ENCODE measurements at places on chromosomes 5 and 9.
A peak's percentile ranks its signal among the peaks of the same experiment; 100 is the strongest.

- DNase-seq: no peak
Measured at GRCh38 chr5:65811885-65812284, 89.9 kb downstream of the NLN start.

GRCh38 chr9:136522314-136523237, 23.3 kb downstream of the NOTCH1 start:
- no peak for DNase-seq

- DNase-seq: no peak
Measured at GRCh38 chr9:128638580-128638979, 18.1 kb downstream of the DYNC2I2 start.

DNA sequence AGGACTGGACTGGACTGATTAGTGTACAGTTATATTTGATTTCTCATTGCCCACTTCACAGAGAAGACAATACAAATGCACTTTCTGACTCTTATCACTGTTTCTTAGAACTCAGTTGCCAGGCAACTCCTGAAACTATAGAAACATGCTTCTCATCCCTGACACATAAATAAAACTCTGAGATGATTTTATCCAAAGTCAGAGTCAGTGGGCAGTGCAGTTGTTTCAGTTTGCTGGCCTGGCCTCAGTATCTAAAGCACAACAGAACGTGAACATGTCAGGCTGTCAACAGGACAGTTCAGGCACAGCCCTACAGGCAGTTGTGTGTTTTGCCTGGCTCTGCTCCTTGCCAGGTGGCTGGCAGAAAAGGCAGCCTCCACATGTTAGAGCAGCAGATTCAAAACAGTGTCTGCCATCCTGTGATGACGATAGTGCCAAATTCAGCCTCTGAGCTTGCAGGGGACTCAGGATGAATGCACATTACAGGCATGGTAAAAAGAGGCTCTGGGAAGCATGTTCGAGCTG, 65.1 kb upstream of the CCDC152 start:
- DNase-seq: no peak

DNA sequence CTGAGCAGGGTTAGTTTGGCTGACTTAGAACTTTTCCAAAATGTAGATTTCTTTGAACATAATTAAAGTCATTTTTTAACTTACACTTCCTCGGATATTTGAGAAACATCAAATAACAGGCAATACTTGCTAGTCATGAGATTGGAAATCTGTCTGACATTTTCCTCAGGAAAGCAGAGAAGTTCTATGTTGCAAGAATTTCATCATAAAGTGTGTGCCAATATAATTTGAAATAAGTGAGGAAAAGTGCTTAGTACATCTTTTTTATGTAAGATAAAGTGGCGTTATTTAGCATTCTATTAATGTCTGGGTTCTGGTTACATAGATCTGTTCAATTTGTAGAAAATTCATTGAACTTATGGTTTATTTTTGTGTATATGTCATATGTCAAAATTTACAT, 48.7 kb upstream of the C5orf47 start:
- DNase-seq: no peak

DNA sequence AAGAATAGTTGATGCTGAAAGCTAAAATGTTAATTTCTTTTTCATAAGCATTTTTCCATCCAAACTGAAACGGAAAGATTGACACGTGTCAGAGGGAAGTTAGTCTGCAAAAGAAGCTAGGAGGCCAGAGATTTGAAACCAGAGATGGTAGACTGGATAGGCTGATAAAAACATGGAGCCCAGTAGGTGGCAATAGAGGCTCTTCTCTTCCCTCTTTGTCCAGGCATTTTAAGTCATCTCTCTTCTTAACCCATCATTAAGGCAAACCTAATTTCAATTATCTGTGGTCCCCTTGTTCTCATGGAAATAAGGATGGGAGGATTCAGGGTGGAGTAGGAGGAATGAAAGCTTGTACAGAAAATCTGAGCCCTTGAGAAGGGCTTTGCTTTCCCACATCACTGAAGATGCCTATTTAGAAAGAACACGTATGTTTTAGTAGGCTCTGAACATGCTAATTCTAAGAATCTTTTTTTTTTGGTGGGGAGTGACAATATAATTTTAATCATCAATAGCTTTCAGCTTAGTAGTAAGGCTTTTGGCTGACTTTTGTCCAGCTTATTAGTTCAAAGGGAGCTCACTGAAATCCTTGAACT, 66.6 kb downstream of the ZNF474 start:
- no peak for DNase-seq

- no peak for DNase-seq
Measured at GRCh38 chr9:125856331-125856730, 109.2 kb downstream of the PBX3 start.

- DNase-seq: no peak
Measured at GRCh38 chr9:120741191-120741590, 26.9 kb upstream of the MEGF9 start.

GRCh38 chr9:137458194-137459151, 661 bp downstream of the NSMF start:
- DNase-seq: no peak

GRCh38 chr5:68066277-68066955, 149.1 kb upstream of the PIK3R1 start:
- no peak for DNase-seq

- no peak for DNase-seq
Measured at GRCh38 chr5:136730426-136730825, 365.1 kb upstream of the TRPC7 start.

DNA sequence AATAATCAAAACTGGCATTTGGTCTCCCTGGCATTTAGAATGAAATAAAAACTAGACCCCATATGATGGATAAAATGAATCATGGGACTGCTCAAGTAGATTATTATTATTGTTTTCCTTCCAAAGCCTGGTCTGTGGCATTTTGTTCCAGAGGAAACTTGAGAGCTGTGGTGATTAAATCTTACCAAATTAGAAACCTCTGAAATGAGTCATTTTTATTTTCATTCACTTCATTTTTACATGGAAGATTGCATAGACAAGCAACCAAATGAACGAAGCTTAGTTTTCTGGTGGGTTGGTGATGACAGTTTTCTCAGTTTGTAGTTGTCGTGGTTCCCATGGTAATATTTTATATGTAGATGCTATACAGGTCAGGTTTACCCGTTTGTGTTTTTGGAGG, 23.4 kb downstream of the PAM start:
- no peak for DNase-seq

- DNase-seq: no peak
Measured at GRCh38 chr5:43608406-43608805, 5.4 kb downstream of the NNT start.

DNA sequence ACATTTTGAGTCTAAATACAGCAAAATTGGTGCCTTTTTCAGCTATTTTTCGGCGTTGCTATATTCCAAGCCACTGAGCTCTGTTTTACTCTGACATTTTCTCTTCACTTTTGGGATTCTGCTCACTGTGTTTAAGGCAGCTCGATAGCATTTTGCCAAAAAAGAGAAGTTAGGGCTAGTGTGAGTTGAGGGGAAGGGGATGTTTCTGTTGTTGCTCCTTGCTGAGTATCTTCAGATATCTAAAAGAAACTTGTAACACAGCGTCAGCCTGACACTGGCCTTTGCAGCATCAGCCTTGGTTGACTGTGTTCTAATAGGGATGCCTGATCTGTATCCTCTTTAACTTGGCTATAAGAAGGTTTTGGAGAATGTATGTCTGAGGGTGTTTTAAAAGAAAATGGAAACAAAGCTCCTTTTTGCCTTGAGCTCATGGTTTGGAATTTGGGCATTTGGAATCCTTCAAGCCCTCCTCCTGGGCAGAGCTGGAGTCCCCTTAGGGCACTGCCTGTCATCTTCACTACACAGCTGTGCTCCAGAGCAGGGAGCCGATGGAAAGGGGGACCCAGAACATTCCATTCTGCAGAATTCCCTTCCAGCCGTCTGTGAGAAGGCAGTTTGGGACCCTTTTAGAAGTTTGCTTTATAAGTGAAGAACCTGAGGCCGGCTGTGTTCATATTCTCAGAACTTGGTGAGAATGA, 63.0 kb downstream of the EXOSC2 start:
- DNase-seq: no peak

GRCh38 chr9:126106404-126106803, 220.2 kb upstream of the MVB12B start:
- no peak for DNase-seq

- DNase-seq: no peak
Measured at GRCh38 chr5:69261034-69261433, 26.3 kb downstream of the CDK7 start.

GRCh38 chr9:19102631-19103345, at the start of gene HAUS6:
Gene HAUS6, minus strand, starts transcription at chr9:19102904. Its CDS starts 253 bp downstream, at chr9:19102651.
- peak; percentile 41 for DNase-seq

DNA sequence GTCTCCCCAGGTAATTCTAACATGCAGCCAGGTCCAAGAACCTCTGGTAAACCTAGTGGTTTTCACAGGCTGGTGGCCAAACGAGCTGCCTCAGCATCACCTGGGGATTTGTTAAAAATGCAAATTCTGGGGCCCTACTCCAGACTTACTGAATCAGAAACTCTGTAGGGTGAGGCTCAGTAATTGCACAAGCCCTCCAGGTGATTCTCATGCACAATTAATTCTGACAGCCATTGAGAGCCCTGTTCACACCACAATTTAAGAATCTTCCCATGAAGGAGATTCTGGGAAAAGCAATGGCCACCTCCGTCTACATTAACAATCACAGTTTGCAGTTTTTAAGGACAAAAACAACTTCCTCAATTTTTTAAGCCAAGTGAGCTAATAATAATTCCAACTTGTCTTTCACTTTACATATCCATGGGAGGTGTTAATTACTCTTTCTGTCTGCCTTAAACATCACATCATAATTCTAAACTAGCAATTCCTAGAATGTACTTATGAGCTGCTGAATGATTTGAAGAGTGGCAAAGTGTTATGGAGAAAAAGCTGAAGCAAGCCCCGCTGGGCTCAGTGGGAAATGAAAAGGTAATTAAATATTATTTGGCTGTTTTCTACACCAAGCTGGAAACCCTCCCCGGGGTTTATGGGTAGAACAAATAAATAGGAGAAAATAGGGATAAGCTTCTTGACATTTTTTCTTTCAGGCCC, 70.0 kb downstream of the GLDC start:
- DNase-seq: no peak

DNA sequence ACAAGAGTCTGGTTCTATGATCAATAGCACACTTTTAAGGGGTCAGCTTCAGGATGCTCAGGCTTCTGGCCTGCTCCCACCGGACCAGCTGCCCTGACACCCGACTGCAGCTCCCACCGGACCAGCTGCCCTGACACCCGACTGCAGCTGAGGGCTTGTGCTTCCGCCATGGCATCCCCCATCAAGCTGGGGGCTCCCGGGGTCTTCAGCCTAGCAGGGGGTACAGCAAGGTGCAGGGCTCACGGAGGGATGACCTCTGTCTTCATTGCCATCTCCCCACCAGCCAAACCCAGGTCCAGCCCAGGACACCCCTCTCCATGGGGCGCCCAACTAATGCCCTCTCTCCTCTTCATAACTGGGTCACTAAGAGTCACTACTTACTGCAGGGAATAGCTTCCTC, 1.9 kb downstream of the FLT4 start:
- DNase-seq: no peak

All from cortex of kidney (tissue), 1 donor.